ENCODE measurements at places on chromosomes 11 and 22.
A peak's percentile ranks its signal among the peaks of the same experiment; 100 is the strongest.

DNA sequence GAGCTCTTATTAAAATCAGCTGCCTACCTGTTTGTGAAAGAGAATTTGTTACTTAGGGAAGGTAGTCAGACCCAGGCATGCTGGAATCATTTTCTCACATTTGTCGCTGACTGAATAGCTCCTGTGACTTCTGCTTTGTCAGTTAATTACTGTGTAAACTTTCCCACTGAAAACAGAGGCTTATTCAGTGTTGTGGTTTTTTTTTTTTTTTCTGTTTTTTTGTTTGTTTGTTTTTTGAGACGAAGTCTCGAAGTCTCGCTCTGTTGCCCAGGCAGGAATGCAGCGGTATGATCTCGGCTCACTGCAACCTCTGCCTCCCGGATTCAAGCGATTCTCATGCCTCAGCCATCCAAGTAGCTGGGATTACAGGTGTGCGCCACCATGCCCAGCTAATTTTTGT, 5.6 kb upstream of the LDLRAD3 start:
- no peak for DNase-seq

DNA sequence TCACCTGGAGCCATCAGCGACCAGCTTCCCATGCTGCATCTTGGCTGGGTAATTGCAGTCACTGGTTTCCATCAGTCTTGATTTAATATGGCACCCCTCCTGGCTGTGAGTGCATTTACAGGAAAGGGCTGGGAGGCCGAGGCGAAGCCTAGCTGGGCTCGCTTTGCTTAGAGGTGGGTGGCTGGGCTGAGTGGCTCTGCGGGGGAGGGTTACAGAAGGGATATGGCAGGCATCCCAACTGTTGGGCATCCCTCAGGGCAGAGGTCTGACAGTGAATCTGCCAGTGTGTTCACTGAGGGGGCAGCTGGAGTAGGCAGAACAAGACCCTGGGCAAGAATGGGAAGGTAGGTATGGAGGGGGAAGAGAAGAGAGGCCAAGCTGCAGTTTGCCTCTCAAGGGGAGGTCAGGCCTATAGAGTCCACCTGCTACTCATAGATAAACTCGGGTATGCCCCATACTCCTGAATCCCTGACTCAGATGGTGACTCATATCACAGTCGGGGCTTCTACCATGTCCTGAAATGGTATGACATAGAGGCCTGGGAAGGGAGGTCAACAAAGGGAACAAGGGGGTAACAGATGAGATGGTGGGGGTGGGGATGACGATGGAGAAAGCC, 77.5 kb upstream of the PHOX2A start:
- no peak for DNase-seq

- DNase-seq = no peak
These were observed 868 bp upstream of the MYEOV start for GRCh38 chr11:69293087-69293486.

DNA sequence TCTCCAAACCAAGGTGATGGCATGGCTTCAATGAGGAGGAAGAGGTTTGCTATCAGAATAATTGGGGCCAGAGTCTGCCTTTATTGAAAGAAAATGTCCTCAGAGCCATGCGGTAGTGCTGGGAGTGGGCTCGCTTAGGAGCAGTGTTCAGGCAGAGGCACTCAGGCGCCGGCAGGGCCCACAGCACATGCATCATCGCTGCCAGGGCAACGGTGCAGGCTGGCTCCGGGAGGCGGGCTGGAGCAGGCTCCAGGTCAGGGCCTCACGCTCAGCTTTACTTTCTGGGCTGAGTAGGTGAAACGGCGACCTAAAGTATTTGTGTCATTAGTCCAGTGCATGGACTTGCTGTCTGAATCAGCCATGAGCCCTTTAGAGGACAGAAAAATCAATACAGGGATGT, 169.9 kb upstream of the CCDC90B start:
- DNase-seq = no peak

GRCh38 chr22:17783773-17784480, 9.7 kb upstream of the BID start:
- no peak for DNase-seq

DNA sequence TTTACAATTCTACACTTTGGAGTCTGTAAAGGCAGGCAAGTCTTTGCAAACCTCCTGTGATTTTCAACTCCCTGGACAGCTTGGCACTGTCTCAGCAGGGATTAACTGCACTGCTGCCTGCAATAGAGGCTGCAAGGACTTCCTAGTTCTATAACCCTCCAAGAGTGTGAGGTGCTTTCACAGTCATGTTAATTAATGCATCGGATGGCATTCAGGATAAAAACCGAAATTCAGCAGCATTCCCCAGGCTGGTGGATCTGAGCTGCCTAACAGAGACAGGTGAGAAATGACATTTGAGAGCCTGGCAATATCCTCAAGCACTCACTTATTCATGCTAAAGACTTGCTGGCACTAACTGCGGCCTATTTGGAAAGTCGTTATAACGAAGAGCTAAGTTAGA, 85.0 kb downstream of the LARGE1 start:
- no peak for DNase-seq

GRCh38 chr22:50190941-50191741, 5.4 kb downstream of the TRABD start:
- DNase-seq = peak; percentile 82

GRCh38 chr11:81916451-81916850, 817.2 kb downstream of the FAM181B start:
- DNase-seq = no peak

DNA sequence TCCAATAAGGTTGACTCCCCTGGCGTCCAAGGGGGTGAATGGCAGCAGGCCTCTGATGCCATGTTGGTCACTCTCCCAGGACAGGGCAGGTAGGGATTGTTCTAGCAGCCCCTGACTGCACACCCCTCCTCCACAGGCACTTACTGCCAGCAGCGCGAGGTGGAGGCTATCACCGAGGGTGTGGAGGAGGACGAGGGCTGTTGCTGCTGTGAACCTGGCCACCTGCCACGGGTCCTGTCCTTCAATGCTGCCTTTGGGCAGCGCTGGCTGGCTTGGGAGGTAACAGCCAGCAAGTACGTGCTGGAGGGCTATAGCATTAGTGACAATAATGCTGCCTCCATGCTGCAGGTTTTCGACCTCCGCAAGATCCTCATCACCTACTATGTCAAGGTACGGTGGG, 7.7 kb upstream of the SIPA1 start:
- no peak for DNase-seq

DNA sequence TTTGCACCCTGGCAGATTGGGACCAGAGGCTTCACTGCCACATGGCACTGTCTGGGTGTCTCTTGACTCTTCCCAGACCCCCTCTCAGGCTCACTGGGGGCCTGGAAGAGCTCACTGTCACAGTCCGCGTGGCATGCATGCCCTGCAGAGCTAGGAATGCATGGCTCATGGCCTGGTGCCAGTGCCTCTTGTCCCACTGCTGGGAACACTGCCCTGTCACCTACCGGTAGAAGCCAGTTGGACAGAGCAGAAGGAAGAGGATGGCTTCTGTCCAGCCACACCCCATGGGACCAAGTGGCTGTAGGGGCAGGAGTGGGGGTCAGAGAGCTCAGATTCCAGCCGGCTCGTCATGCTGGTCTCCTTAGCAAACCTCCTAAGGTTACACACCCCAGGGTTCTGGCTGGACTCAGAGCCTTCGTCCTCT, 29.7 kb downstream of the MB start:
- DNase-seq = no peak

DNA sequence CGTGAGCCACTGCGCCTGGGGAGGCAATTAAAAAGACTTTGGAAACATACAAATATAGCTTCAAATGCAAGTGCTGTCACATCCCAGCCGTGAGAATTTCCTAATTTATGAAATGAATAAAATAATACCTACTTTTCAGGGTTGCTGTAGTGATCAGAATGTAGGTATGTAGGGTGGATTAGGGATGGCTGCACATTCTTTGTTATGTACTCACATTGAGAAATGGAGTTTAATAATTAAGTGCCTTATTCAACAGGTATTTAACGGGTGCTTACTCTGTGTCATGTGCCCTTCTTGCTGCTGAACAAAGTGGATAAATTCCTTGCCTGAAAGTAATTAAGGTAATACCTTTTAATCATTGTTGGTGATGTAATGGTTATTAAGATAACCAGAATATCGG, 37.0 kb downstream of the MMP7 start:
- no peak for DNase-seq

DNA sequence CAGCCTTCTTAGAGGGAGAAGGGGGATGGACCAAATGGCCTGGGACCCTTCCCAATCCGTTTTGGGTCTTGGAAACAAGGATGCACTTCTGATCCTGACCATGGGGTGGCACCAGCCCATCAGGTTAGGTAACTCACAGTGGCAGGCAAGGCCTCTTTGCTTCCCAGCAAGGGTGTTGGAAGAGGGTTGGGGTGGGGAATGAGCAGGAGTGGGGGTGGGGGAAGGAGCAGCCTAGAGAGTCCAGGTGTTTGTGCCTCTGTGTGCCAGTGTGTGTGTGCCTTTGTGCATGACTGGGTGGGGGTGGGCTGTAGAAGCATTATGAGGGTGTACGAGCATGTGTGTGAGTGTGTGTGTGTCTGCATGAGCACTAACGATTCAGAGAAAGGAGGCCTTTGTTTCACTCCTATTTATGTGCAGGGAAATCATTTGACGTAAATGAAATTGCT, 213.1 kb downstream of the INSC start:
- no peak for DNase-seq

DNA sequence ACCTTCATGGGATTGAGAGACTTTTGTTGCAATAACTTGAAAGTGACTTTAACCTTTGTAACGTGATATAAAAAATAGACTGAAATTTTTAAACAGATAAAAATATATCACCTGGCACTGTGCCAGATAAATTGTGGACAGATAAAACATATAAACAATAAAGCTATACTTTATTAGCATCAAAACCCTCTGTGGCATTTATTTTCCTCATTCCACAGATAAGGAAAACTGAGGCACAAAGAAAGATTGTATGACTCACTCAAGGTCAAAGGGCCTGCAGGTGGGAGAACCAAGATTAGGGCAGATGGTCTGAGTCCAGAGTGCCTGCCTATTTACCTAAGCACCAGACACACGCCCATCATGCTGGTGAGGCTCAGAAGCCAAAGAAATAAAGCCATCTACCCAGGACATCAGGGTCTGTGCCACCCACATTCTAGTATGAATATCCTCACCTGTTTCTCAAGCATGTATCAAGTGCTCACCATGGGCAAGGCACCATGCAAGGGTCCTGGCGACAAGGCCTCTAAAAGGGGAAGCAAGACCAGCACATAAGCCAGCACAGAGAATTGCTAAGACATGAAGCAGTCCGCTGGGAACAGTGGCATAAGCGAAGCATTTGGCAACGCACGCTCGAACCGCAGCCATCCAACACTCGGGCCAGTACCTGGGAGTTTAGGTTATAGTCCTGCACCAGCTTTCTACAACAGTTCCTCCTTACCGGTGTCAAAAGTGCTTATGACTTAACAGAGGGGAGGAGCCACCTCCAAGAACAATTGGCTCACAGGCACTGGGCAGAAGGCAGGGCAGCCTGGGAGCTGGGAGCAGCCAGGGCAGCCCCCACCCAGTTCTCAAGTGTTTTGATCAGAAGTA, 17.6 kb downstream of the MYH9 start:
- DNase-seq = peak; percentile 64

DNA sequence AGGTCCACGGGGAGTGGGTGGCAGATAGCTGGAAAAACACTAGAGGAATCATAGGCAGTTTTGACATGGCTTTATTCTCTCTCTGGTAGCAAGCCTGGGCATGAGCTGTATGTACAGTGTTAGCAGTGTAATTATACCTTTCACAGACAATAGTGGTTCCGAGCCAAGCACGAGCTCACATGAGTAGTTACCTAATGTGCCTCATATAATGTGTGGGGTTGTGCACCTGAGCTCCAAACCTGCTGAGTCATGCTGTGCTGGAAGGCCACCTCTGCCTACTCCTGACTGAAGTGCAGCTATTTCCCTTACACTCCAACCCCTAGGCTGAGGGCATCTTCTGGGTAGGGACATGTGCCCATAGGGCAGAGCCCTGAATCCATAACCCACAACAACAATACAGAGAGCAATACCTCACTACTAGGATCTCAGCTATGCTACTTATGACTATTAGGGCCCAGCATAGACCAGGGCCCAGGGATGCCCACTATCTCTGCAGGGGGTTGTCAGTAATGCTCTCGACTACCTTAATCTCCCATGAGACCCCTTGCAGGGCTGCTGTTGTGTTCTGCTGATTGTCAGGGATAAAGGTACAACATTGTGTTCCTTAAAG, 432.1 kb downstream of the DYNC2H1 start:
- DNase-seq = no peak

- DNase-seq = peak; percentile 39
These were observed at the start of gene AASDHPPT for GRCh38 chr11:106077609-106078455. AASDHPPT (plus strand) TSS chr11:106077662; CDS start chr11:106077711, 49 bp downstream.

DNA sequence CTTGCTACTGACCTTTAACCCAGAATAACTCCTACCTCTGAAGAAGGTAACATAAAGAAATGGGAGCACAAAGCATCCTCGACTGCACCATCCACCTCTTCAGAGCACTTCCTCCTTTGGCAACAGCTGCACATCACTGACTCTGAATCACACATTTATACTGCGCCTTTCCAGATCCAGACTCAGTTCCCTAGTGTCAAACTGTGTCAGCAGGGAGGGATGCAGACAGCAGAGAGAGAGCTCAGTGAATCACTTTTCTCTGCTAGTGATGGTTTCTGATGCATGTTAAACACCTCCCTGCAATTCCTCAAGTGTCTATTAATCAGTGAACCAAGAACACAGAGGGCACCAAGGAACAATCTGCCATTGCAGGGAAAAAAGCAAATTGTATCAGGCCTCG, 118.9 kb downstream of the PLEKHA7 start:
- no peak for DNase-seq

DNA sequence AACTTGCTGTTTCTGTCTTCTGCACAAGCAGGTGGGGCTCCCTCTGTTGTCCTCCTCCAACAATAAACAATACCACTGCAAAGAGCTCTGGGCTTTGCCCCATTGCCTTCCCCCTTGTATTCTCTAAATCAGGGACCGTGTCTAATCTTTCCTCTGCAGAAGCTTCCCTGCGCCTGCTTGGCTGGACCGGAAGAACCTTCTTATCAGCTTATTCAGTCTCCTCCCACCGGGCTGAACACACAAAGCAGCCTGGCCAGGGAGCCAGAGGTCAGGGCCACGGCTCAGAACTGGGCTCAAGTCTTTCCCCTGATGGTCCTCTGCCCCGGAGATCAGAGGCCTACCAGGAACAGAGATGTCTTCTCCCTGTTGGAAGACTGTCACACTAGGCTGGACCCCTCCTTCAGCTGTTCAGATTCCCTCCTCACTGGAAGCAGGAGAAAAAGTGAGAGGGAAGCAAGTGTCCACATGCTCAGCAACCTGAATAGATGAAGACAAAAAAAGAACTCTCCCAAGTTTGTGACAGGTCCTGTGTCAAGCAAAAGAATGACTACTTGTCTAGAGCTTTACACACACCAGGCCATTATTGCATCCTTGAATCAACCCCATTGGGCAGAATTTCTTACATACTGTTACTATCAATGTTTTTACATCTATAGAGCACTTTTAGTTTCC, 63.7 kb downstream of the RAB30 start:
- no peak for DNase-seq

GRCh38 chr11:130212431-130212961, 52.9 kb downstream of the ST14 start:
- DNase-seq = no peak

All from inflammatory macrophage treated with lipopolysaccharide for 4 hours (primary cell).